ENCODE measurements at places on chromosomes 7 and 10.

- DNase-seq: no peak
These were observed 198.4 kb downstream of the TCERG1L start for GRCh38 chr10:131113165-131113564.

- no peak for DNase-seq
These were observed 152.1 kb upstream of the KMT2E start for GRCh38 chr7:104861729-104862390.

GRCh38 chr7:105452085-105452484 lies 63.4 kb upstream of the SRPK2 start:
- DNase-seq: no peak

DNA sequence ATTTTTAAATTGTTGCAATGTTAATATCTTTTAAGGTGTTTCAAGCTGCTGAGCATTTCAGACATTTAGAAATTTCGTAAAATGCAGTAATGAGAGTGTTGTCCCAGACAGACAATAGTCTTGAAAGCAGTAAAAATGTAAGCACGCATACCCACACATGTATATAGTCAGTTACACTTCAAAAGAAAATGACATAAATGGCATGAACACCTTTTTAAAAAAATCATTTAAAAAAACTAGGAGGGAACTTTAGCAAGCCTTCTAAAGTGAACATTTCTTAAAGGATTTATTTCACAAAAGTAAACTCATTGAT lies 51.0 kb downstream of the CPED1 start:
- no peak for DNase-seq

DNA sequence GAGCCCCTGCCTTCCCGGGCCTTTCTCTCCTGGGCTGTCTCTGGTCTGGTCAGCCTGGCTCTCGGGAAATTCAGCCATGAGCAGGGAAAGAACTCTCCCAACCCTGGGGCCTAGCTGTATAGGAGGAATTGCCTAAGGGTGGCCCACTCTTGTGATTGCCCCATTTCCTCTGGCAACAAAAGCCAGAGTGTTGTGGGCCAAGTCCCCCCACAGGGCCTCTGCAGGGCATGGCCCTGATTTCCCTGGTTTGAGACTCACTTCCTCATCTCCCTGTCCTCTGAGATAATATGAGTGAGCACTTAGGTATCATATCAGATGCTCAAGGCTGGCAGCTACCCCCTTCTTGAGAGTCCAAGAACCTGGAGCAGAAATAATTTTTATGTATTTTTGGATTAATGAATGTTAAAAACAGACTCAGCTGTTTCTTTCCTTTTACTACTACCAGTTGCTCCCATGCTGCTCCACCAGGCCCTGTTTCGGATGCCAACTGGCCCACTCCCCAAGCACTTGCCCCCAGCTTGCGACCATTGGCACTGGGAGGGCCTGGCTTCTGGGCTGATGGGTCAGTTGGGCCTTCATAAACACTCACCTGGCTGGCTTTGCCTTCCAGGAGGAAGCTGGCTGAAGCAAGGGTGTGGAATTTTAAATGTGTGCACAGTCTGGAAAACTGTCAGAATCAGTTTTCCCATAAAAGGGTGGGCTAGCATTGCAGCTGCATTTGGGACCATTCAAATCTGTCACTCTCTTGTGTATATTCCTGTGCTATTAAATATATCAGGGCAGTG lies 11.4 kb downstream of the IRF5 start:
- no peak for DNase-seq

- DNase-seq: no peak
These were observed 31.2 kb downstream of the JAKMIP3 start for GRCh38 chr10:132096863-132097478.

DNA sequence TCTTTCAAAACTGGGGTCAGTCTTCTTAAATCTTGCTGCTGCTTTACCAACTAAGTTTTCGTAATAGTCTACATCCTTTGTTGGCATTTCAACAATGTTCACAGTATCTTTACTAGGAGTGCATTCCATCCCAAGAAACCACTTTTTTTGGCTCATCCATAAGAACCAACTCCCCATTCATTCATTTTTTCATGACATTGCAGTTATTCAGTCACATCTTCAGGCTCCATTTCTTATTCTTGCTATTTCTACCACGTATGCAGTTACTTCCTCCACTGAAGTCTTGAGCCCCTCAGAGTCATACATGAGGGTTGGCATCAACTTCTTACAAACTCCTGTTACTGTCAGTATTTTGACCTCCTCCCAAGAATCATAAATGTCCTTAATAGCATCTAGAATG lies 392.3 kb downstream of the DGKB start:
- DNase-seq: no peak

GRCh38 chr10:102628451-102628911 lies 15.8 kb upstream of the TRIM8 start:
- DNase-seq: no peak

GRCh38 chr7:25026156-25026555 lies 46.2 kb upstream of the OSBPL3 start:
- DNase-seq: no peak

DNA sequence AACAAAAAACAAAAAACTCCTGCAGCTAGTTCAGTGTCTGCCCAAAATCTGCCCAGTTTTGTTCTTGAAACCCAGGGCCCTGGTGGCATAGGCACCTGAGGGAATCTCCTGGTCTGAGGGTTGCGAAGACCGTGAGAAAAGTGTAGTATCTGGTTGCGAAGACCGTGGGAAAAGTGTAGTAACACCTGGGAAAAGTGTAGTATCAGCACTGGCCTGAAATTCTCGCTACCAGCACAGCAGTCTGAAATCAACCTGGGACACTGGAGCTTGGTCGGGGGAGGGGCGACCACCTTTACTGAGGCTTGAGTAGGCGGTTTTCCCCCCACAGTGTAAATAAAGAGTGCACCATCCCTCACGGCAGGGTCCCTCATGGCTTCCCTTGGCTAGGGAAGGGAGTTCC lies 82.5 kb upstream of the SP4 start:
- DNase-seq: no peak

DNA sequence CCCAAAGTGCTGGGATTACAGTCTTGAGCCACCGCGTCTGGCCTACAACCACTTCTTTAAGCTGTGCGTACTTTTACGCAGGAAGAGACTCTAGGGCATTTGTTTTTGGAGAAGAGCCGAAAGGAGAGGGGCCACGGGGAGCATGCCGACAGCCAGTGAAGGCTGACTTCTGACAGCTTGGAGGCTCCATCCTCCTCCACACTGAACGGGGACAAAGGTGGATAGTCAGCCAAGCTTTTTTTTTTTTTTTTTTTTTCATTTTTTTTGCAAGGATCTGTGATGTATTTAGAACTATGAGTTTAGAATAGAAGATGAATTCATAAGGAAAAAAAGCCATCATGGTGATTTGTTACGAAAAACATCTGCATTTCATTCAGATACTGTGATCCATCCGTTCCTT lies 221.7 kb downstream of the ARHGAP21 start:
- no peak for DNase-seq

DNA sequence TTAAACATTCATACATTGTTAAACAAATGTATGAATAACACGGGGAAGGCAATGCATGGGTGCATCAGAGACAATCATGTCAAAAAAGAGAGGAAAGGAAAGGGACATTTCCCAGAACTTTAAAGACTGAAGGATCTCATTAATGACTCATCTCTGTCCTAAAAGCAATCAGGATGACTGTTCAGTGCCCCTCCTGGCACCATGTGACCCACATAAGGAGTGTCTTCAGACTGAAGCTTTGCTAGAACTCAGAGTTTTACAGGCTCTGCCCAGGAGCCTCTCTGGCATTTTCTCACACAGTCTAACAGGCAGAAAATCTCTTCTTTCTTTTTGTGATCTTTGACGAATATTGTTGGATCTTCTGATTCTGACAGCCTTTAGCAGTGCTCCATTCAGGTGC lies 315.3 kb downstream of the OTUD1 start:
- DNase-seq: no peak

DNA sequence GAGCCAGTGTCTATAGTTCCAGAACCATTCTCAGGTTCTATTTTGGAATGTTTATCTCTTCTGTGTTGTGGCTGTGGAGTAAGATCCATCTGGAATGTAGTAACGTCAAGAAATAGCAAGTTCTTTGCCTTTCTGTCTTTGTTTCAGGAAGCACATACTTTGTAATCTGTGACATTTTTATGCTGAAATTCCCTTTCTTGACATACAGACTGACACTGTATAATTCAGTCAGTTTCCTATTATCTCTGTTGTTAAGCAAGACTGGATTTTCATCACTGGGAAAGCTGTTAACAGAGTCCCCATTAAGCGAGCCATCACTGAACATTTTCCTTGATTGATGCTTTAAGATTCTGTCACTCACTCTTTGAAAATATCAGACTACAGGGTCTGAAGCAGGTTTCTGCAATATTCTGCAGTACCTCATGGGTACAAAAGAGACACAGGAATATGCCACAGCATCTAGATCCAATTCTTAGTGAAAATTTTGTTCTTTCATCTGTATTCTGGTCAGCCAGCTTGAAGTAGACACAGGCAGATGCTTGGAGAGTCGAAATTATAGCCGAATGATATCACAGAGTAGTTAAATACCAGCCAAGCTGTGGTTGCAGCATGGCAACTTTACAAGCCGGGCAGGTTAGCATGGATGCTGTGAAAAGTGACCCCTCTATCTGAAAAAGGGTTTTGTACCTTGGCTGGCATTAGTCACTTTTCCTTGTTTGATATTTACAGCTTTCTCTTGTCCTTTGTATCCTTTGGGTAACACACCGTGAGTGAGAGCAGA lies 62.6 kb downstream of the CACNB2 start:
- no peak for DNase-seq
